Dermis blood vessel endothelial cell (primary cell): ENCODE measurements at places on chromosomes 13 and 19.
A peak's percentile ranks its signal among the peaks of the same experiment; 100 is the strongest.

DNA sequence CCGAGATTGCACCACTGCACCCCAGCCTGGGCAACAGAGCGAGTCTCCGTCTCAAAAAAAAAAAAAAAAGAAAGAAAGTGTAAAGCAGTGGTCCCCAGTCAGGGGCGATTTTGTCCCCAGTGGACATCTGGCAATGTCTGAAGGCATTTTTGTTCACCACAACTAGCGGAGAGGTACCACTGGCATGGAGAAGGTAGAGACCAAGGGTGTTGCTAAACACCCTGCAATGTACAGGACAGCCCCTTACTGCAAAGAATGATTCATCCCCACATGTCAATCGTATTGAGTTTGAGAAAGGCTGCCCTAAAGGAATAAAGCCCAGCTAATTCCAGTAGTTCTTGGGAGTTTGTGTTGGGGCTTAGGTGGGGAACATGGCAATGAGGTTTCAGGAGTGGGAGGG is 38.7 kb downstream of the CYP4F2 start:
- DNase-seq = no peak

DNA sequence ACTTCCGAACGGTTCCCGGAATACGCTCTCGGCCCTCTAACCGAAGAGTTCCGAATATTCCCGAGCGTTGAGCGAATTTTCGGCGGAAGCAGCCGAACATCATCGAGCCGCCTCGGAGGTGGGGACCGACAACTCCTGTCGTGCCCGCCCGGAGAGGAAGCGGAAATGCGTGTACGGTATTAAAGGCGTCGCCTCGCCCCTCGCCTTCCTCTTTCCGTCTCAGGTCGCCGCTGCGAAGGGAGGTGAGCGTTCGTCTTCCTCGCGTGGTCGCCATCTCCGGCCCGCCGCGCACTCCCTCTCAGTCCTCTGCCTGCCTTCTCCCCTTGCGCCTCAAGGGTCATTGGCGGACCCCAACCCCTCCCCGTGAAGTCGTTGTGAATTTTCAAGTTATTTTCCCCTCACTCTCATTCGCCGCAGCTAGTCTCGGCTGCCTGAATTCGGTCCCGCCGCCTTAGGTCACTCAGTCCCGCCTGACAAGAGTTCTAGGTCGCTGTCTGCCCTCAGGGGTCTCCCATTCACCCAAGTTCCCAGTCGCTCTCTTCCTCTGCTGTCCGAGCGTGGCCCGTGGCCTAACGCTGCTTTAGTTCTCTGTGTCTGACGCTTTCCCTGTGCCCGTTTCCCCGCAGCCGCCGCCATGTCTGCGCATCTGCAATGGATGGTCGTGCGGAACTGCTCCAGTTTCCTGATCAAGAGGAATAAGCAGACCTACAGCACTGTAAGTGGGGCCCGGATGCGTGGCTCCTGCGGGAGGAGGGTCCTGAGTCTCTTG is at the start of gene RPL28:
Gene RPL28, plus strand, starts transcription at position 209 of the 769 bp plus-strand sequence. Its CDS starts 426 bp downstream, at position 635.
- DNase-seq = peak; percentile 99

DNA sequence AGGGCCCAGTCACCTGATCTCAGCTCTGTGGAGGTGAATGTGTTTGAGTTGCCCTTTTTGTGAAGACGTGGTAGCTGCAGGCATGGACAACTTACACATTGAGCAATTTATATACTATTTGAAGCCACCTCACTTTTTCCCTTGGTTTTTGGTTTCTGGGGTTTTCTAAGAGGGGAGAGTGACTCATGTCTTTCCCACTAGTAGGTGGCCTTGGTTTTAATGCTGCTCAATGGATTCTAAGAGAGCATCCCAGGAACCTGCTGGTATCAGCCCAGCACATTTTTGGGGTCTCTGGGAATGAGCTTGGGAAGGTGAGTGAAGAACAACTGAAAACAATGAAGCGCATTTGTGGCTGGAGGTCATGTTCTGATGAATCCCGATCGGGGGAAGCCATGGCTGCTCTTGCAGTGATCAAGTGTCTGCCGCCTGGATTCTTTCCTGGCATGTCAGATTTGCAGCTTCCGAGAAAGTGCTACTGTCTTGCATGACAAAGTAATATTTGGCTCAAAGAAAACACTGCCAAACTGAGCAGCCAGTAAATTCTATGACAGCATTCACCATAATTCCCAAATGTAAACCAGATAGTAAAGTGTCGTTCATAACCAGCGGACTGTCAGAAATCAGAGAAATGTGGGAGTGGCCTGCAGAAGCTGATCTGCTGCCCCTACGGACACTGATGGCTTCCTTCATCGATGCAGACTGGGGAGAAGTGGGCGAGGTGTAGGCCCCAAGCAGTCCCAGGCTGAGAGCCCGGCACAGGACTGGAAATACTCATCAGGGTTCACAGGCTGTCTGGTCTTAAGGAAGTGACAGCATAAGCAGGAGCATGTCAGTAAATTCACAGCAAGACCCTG is 98.7 kb downstream of the COL4A2 start:
- DNase-seq = no peak

GRCh38 chr13:20782116-20782708 is 8.5 kb upstream of the EEF1AKMT1 start:
- DNase-seq = no peak

DNA sequence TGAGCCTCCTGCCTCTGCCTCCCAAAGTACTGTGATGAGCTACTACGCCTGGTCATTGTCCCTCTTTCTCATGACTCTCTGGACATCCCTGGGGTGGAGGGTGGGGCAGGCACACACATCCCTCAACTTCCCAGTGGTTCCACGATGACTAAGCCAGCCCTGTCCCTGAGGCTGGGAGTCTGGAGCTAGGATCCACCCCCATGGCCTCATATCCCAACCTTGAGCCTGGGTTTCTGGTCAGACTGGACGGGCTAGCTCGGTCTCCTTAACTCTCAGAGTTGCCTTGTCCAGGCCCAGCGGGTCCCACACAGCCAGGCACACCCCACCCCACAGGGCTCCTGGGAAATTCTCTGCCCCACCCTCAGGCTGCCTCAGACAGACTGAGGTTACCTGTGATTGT is 19.6 kb downstream of the IER2 start:
- peak; percentile 28 for DNase-seq

DNA sequence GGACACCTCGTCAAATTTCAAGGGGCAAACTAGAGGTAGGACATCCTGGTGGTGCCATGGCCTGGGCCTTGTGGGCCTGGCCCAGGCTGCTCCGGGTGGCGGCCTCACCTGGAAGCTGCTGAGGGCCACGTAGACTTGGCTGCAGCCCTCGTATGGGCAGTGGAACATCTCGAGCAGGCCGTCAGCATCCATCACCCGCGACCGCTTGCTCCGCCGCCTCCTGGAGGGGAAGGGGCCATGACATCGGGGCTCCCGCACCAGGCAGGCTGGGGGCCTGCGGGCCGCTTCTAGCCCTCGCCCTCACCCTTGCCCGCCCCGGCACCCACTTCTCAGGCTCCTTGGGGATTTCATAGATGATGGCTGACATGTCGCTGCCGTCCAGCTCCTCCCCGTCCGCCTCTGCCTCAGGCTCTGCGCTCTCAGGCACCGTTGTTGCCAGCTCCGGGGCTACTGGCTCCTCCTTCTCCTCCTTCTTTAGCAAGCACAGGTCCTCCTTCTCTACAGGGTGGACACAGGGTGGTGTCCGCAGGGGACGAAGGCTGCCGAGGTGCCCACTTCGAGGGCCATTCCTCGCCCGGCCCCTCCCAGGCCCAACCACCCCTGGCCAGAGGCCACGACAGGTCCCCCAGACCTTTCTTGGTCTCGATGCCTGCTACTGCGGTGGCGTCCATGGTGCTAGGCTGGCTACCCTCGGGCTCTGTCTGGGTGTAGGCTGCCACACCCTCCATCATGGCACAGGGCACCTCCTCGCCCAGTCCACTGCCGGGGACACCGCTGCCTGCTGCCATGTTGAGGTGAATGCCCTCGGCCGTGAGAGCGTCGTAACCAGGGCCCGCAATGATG is 6.0 kb upstream of the ELAVL3 start:
- DNase-seq = no peak

- no peak for DNase-seq
Observed at GRCh38 chr13:64164435-64164834, 2748.8 kb upstream of the PCDH20 start.

DNA sequence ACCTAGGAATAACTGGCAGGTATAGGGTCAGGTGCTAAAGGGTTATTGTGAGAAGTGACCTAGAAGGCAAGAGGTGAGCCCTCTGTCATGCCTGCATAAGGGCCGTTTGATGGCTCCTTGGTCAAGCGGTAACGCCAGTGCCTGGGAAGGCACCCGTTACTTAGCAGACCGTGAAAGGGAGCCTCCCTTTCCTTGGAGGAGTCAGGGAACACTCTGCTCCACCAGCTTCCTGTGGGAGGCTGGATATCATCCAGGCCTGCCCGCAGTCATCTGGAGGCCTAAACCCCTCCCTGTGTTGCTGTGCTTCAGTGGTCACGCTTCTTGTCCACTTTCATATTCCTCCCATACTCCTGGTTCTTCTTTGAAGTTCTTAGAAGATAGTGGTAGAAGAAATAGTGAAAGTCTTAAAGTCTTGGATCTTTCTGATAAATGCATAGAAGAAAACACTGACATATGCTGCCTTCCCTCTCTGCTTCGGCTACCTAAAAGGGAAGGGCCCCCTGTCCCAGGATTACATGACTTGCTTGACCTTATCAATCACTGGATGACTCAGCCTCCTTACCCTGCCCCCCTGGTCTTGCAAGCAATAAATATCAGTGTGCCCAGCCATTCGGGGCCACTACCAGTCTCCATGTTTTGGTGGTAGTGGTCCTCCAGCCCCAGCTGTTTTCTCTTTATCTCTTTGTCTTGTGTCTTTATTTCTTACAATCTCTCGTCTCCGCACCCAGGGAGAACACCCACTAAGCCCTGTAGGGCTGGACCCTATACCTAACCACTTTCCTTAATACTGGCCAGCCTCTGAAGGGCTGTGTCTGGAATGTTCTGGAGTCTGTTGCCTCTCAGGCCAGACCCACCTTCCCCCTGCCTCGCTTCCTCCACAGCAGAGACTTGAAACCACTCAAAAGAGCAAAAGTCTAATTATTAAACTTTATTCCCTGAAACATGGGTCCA is 16.1 kb upstream of the ABCC4 start:
- DNase-seq = peak; percentile 30

- DNase-seq = no peak
Observed at GRCh38 chr13:82036602-82037001, 1695.7 kb upstream of the SPRY2 start.

DNA sequence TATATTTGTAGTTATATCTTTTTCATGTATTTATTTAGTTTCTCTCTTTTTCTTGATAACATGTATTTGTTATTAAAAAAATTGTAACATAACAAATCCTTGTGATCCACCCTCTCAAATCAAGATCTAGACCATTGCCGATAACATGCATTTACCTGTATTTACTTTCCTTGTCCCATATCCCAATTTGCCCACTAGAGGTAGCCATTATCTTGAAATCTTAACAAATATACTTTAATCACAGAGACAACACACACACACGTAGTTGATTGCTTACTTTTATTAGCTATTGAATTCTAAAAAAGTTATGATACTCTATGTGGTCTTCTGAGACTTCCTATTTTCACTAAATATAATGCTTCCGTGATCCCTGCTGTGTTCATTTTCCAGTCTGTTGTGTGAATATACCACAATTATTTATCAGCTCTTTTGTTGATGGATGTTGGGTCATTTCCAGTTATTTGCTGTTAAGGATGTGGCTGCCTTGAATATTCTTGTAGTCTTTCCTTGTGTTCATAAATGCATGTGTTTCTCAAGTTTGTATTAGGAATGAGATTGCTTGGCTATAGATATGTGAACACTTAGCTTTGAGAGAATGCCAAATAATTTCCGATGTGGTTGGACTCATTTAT is 31.3 kb upstream of the ZMYM2 start:
- peak; percentile 65 for DNase-seq

DNA sequence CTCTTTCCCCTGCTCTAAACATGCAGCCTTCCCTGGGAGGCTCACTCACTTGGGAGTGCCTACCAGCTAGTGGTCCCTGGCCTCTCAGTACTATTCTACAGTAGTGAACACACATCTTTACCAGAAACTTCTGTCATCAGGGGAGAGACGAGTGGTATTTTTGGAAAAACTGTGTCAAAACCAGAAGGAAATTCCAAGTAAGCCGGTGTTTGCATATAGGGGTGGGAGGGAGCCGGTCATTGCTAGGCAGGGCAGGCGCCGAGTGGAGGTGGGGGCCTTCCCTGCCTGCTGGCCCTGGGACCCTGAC is 7.0 kb downstream of the RPS9 start:
- DNase-seq = no peak

- DNase-seq = peak; percentile 63
Observed at GRCh38 chr19:35211545-35212230, 16.9 kb downstream of the FAM187B start.

- no peak for DNase-seq
Observed at GRCh38 chr13:51534041-51534817, 50.0 kb upstream of the WDFY2 start.

- no peak for DNase-seq
Observed at GRCh38 chr19:5286465-5287029, 54.1 kb downstream of the PTPRS start.

- DNase-seq = peak; percentile 17
Observed at GRCh38 chr13:112747256-112747655, 57.4 kb downstream of the ATP11A start.

DNA sequence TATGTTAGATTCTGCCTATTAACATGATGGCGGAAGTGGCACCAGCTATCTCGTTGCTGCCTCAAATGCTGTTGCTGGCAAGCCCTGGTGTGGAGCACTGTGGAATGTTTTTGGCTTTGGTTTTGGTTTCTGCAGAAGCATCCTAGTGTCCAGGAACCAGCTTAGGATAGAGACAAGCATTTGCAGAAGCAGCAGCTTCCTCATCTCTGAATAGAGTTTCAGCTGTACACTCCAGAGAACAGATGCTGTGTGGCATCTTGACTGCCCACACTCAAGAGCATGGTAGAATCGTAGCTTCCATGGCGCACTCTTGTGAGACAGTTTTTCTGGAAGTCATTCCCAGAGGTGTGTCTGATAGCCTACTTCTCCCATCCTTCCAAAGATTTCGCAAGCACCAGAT is 145.3 kb upstream of the RXFP2 start:
- no peak for DNase-seq

DNA sequence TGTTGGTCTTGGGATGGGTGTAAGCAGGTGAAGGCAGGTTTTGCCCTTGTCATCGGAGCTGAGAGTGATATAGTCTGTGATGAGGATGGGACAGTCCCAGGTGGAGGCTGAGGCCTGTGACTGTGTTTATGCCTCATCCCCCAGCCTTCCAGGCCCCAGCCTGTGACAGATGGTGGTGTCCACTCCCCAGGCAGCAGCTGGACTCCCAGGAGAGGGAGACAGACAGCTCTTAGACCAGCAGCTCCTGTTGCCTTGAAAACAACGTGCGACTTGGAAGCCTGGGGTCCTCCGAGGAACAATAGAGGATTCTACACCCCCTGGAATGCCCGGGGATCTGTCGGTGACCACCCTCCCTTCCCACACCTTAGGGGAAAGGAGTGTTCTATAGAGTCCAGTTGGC is 63.8 kb downstream of the CHST8 start:
- DNase-seq = no peak
